NT2/D1 (cell line): ENCODE measurements at places on chromosomes 1 and 21.
A peak's percentile ranks its signal among the peaks of the same experiment; 100 is the strongest.

- DNase-seq: no peak
Observed at GRCh38 chr1:41626146-41626545, 141.7 kb upstream of the EDN2 start.

DNA sequence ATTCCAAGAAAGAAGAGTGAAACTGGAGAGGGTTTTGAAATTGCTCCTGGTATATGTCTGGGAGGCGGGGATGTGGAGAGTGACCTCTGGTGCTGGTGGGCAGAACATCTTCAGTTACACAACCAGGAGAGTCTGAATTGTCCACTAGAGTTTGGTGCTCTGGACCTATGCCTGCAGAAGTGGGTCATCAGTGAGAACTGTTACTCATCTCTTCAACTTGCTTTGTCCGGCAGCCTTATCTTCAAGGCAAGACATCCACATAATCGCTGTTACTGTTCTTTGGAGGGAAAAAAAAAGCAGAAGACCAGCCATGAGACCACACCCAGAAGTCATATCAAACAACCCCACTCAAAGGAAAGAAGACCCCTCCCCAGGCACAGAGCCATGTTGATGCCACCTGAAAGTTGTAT is 14.9 kb downstream of the SH2D1B start:
- no peak for DNase-seq

DNA sequence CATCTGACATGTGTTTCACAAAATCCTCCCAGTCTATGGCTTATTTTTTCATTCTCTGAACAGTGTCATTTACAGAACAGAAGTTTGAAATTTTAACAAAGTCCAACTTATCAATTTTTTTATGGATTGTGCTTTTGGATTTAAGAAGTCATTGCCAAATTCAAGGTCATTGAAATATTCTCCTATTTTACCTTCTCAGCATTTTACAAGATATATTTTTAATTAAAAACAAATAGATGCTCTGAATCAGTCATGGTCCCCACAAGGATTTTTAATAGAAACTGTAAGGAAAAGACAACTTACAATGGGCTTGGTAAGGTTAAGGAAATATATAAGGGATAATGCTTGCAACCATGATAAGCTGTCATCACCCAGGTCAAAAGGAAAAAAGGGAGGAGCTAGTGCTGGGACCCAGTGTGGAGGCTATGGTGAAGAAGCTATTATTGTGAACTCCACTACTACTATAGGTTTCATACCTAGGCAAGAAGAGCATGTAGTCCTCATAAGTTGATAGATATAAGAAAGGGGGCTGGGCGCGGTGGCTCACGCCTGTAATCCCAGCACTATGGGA is 144.5 kb upstream of the KCNJ15 start:
- no peak for DNase-seq

- DNase-seq: no peak
Observed at GRCh38 chr1:47623557-47623940, 185.7 kb downstream of the FOXD2 start.

DNA sequence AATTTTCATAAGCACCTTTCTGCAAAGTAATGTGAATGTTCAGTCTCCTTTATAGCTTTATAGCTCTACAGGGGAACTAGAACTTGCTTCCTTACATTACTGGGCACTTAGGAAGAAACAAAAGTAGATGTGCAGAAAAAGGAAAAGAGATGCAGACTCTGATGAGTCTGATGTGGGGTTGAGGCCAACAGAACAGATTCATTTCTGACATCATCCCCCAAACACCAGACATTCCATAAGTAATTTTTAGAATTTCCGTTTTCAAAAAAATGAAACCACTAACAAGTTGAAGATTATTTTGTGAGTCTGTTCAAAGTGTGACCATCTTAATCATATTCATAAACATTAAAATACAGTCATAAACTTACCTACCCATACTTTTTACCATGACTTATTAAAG is 96.0 kb downstream of the NRIP1 start:
- DNase-seq: no peak

DNA sequence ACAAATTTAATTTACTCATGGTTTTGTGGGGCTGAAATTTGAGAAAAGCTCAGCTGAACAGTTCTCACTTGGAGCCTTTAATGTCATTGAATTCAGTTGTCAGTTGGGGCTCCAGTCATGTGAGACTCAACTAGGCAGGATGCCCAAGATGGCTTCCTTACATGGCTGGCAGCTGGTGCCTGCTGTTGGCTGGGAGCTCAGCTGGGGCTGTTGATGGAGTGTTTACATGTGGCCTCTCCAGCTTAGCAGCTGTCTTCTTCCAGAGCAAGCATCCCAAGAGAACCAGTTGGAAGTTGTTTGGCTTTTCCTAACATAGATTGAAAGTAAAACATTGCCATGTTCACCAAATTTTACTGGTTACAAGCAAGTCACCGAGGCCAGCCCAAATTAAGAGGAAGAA is 81.8 kb upstream of the KCNA3 start:
- DNase-seq: no peak

- no peak for DNase-seq
Observed at GRCh38 chr1:40197656-40198055, 36.5 kb downstream of the RLF start.

DNA sequence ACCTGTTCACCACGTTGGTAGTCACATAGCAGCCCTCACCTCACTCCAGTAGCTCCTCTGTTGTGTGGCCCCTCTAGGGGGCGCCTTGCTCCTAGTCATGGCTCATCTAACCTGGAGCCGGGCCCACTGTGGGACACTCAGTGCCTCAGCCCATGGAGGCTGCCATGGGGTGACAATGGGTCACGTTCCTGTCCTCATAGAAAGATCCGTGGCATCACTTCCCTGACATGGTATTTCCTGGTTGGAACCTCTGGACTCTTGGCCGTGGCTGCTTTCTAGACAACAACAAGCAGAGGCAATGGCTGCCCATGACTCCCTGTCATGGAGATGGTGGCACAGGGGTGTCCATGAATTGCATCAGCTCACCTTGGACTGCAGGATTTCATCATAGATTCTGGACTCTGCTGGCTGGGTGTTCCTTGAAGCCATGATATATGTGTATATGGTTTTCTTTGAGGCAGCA is 27.5 kb upstream of the SLAMF6 start:
- no peak for DNase-seq

DNA sequence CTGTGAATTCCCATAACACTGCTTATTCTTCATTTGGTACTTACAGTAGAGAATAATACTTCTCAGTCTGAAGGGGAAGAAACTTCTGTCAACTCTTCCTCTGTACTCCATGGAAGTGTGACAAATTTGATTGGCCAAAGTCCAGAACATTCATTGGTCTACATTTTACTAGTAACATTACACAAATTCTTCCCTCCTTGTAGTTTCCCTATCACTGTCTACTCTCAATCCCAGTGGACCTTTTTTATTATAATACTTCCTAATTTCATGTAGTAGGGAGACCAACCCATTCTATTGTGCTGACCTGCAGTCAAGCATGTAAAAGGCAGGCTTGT is 74.7 kb downstream of the ALG6 start:
- no peak for DNase-seq

DNA sequence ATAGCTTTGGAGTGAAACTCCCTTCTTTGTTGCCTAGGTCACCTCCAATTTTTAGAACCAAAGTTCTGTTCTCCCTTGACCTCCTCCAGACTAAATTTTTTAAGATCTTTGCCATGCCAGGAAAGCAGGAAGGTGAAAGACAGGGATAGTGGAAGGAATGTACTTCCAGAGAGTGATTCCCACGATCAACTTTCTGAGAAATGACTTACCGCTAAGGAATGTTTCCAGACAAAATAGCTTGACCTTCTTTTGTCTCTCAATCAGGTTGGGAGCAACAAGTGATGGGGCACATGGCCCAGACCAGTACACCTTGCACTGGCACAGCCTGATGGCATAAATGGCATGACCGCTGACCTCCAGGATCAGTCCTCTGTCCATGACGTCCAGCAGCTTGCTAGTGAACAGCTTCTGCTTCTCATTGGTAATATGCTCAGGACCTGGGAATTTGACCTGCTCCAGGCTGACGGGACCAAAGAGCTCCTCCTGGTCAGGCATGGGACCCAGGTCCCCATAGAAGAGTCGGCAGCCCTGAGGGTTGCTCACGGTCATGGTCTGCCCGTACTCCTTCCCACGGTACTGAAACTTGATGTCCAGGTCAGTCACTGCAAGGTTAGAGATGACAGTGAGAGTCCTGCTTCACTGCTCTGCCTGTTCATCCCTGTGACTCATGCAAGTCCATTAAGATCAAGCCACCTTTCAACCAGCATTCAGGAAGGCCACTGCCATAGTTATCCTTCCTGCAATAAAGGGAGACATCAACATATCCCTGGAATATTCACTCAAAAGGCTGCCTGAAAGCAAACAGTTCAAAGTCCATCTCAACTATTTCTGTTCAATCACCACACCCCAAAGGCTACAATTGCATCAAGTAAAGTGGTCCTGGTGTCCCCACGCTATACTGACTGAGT is 6.2 kb upstream of the C1orf74 start:
- DNase-seq: peak; percentile 25

DNA sequence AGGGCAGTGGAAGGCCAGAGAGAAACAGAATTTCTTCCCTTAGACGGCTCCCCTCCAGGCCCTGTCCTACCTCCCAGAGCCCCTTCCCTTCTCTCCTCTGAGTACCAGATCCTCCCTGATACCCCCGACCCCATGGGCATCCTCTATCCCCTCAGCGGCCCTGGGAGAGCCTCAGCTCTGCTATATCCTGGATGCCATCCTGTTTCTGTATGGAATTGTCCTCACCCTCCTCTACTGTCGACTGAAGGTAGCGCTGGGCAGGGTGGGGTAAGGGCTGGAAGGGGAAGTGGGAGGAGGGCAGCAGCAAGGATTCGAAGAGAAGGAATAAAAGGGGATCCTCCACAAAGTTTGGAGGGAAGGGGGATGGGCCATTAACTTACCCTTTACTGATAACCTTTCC is 2.7 kb downstream of the FCER1G start:
- DNase-seq: no peak

- no peak for DNase-seq
Observed at GRCh38 chr1:2442661-2443060, 30.3 kb upstream of the PEX10 start.

GRCh38 chr1:207015791-207016190 is 16.8 kb downstream of the C1orf116 start:
- DNase-seq: no peak

- DNase-seq: no peak
Observed at GRCh38 chr1:175367039-175367758, 174.6 kb upstream of the KIAA0040 start.

- no peak for DNase-seq
Observed at GRCh38 chr1:192579010-192579738, 3.6 kb downstream of the RGS1 start.

GRCh38 chr1:209710093-209710492 is 5.4 kb downstream of the HSD11B1 start:
- DNase-seq: no peak

- DNase-seq: no peak
Observed at GRCh38 chr1:155975375-155976061, 2.8 kb downstream of the ARHGEF2 start.

DNA sequence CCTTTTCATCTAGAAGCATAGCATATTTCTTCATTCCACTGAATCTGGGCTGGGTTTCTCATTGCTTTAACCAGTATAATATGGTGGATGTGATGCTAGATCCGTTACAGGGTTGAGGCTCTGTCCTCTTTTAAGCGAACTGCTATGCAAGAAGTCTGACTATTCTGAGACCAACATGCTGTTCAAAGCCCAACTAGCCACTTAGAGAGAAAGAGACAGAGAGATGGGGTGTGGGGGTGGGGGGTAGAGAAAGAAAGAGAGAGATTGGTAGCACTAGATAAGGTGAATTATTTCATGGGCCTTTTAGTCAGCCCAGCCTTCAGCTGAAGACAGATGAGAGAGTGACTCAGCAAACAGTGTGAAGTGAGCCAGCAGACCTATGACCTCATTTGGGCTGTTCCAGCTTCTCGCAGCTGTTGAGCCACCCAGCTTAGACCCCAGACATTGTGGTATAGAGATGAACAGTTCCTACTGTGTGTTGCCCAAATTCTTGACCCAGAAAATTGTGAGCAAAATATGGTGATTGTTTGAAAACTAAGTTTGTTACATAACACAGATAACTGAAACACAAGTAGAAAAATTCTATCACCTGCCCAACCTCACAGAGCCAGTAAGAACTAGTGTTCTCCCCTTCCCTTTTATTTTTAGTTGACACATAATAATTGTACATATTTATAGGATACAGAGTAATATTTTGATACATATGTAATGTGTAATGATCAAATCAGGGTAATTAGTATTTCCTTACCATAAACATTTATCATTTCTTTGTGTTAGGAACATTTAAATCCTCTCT is 40.7 kb upstream of the PRKACB start:
- DNase-seq: peak; percentile 32

DNA sequence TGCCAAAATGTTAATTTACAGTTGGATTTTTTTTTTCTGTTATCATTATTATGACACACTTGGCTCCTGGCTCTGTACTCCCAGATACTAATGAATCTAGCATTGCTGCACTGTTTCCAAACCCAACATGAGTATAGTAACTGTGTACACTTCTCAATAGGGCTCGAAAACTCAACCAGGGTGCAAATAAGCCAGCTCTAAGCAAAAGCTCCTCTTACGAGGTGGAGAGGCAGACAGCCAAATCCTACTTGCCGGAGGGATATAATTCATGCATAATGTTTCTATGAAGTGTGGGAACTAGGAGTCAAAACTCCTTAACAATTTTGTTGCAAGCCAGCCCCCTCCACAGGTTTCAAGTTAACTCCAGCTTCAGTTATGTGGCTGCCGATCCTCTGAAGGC is 510.4 kb upstream of the ZP4 start:
- no peak for DNase-seq

GRCh38 chr1:1752636-1753606 is 25.3 kb downstream of the NADK start:
- no peak for DNase-seq

DNA sequence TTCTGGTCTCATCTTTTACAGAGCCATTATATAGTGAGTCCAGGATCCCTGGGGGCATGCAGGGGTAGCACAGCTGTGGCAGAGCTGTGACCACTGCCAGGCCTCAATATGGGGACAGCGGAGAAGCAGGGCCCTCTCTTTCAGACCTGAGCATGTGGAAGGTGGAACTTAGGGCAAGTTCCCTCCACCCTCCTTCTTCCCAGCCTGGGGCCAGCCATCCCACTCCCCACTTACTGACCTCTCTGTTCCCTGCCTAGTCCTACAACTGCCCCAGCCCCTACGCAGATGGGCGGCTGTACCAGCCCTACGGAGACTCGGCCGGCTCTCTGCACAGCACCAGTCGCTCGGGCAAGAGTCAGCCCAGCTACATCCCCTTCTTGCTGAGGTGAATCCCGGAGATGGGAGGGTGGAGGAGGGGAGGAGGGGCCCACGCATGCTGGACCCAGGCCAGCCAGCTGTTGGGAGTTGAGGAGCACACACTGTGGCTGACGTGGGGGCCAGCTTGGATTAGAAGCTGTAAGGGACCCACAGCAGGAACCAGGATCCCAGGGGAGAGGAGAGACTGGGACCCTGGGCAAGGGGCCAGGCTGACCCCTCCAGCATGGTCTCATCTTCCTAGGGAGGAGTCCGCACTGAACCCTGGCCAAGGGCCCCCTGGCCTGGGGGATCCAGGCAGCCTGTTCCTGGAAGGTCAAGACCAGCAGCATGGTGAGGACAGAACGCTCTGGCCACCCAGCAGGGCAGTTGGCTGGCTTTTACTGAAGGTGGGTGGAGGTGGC is 10.7 kb downstream of the PSRC1 start:
- no peak for DNase-seq

GRCh38 chr1:182397653-182398393 is 2.6 kb downstream of the TEDDM1 start:
- DNase-seq: no peak
